Activated CD4-positive, alpha-beta T cell treated with anti-CD3 and anti-CD28 coated beads for 36 hours (primary cell): ENCODE measurements at places on chromosomes 1 and 21. TPM values are rescaled to one million over a fixed set of nuclear protein-coding genes. Genes with fewer than 3 reads are reported as not detected.

The CXADR gene
- total RNA-seq: 0.30 TPM

The FCGR2B gene
- total RNA-seq: not detected

The VPS13D gene
- 22.9 TPM for total RNA-seq

The ST6GALNAC3 gene
- total RNA-seq: 1.1 TPM

The NES gene
- not detected for total RNA-seq

The KRTAP13-2 gene
- total RNA-seq: not detected

The STIL gene
- 36.0 TPM for total RNA-seq

The SYT2 gene
- not detected for total RNA-seq

The MIXL1 gene
- total RNA-seq: not detected

The PRXL2B gene
- 23.7 TPM for total RNA-seq

The AGBL4 gene
- not detected for total RNA-seq

The CBS gene
- 88.3 TPM for total RNA-seq

The TMOD4 gene
- total RNA-seq: 2.3 TPM

The SETDB1 gene
- 52.7 TPM for total RNA-seq

The TSPAN1 gene
- not detected for total RNA-seq

The IL10RB gene
- total RNA-seq: 22.8 TPM

The C1QA gene
- total RNA-seq: not detected

The KIAA1614 gene
- 0.09 TPM for total RNA-seq

The ATP1A2 gene
- not detected for total RNA-seq

The VANGL2 gene
- total RNA-seq: 0.12 TPM

The CFHR3 gene
- total RNA-seq: not detected

The UTS2 gene
- total RNA-seq: not detected

The MACF1 gene
- 195 TPM for total RNA-seq

The RHBDL2 gene
- not detected for total RNA-seq

The NEXN gene
- total RNA-seq: 3.6 TPM

The KCTD3 gene
- 4.2 TPM for total RNA-seq

The OR2L8 gene
- total RNA-seq: not detected

The TMCO2 gene
- total RNA-seq: not detected

The IL10 gene
- 1.3 TPM for total RNA-seq

The GCSAML gene
- not detected for total RNA-seq
